ENCODE measurements at places on chromosomes 7 and 10. TPM values are rescaled to one million over a fixed set of nuclear protein-coding genes. Genes with fewer than 3 reads are reported as not detected.

Gene HOXA9
- total RNA-seq = 5.0 TPM

Gene GRID1
- not detected for total RNA-seq

Gene SKAP2
- total RNA-seq = 9.9 TPM

Gene CPA4
- 0.25 TPM for total RNA-seq

Gene SFXN4
- 9.4 TPM for total RNA-seq

Gene LIPN
- not detected for total RNA-seq

Gene SRRM3
- total RNA-seq = 2.5 TPM

Gene C7orf57
- 0.19 TPM for total RNA-seq

Gene DENND2A
- total RNA-seq = under 0.01 TPM

Gene HOXA13
- total RNA-seq = not detected

Gene ENO4
- total RNA-seq = not detected

Gene LRRC4
- 0.76 TPM for total RNA-seq

Gene CCL26
- total RNA-seq = not detected

Gene CLDN3
- 2.6 TPM for total RNA-seq

Gene GPR141
- total RNA-seq = 0.88 TPM

Gene KLF14
- not detected for total RNA-seq

Gene ANKRD2
- 0.49 TPM for total RNA-seq

Gene SH2B2
- 0.97 TPM for total RNA-seq

Gene NEURL1
- 0.06 TPM for total RNA-seq

Gene PRLHR
- not detected for total RNA-seq

Gene TMEM196
- total RNA-seq = not detected

Gene LIPK
- not detected for total RNA-seq

Gene VIPR2
- total RNA-seq = not detected
